ENCODE measurements at places on chromosomes 11 and 22.

- no peak for DNase-seq
Observed at GRCh38 chr11:45051621-45052020, 94.8 kb upstream of the PRDM11 start.

GRCh38 chr22:38781033-38781432 lies 12.9 kb downstream of the DNAL4 start:
- no peak for DNase-seq

DNA sequence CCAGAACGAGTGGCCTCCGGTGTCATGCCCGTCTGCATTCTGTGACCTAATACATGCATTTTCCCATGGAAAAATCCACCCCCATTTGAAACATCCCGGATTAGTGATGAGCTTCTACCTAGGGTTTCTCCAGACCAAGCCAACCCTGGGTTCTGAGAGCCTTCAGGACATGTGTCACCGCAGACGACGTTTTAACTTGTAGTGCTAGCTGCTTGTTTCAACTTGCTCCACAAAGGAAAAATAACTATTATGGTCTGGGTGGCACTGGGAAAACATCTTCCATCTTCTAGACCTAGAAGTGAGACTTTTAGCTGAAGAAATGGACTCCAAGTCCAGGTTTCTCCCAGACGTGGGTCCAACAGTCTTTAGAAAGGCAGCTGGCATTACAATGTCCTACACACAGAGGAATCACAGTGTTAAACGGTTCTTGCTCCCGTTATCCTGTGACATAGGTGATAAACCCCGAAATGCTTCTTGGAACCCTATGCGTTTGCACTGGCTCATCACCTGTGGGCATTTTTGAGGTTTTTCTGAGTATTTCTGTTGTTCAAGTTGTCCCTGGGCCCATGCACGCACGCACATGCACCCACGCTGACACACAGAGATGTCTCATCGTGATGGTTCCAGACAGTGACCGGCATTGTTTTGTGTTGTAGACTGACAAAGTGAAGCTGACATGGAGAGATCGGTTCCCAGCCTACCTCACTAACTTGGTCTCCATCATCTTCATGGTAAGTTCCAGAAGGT lies 46.6 kb upstream of the FADD start:
- DNase-seq: no peak

DNA sequence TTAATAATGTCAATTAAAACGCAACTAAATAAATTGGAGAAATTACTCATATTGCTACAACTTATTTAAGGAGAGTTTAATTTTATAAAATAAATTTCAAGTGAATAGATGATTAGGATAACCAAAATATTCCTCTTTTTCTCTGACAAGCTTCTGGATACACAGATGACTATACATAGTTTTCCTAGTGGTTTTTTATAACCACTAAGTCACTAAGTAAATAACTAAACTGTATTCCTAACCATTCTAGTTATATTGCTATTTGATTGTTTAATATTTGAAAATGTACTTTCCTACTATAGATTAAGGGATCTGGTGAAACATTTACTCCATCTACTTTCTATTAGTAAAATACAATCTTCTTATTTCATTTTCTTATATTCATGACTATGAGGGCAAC lies 4.7 kb upstream of the ANGPTL5 start:
- no peak for DNase-seq

- DNase-seq: no peak
Observed at GRCh38 chr22:26981111-26981510, 323.7 kb downstream of the MIAT start.

DNA sequence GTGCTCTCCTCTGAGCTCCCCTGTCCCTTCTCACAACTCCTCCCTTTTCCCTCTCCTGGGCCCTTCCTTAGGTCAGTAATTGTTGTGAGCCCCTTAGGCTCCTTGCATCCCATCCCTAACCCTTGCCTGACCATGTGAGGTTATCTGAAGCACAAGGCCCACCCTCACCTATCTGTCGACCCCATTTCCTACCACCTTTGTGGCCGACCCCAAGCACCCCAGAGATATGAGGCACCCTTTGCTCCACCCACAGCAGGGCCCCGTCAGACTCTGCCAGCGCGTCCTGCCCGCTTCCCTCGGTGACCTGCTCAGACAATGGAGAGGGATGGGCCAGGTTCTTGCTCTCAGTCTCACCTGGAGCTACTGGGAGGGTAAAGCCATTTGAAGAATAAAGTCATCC lies 1.3 kb downstream of the GNG3 start:
- no peak for DNase-seq

GRCh38 chr11:132123449-132123848 lies 753.0 kb downstream of the NTM start:
- no peak for DNase-seq

- DNase-seq: no peak
Observed at GRCh38 chr22:47678636-47679287, 916.3 kb downstream of the TBC1D22A start.

GRCh38 chr11:45967506-45967905 lies 45.0 kb downstream of the LARGE2 start:
- no peak for DNase-seq

- no peak for DNase-seq
Observed at GRCh38 chr22:44329179-44329796, 16.5 kb upstream of the SHISAL1 start.

DNA sequence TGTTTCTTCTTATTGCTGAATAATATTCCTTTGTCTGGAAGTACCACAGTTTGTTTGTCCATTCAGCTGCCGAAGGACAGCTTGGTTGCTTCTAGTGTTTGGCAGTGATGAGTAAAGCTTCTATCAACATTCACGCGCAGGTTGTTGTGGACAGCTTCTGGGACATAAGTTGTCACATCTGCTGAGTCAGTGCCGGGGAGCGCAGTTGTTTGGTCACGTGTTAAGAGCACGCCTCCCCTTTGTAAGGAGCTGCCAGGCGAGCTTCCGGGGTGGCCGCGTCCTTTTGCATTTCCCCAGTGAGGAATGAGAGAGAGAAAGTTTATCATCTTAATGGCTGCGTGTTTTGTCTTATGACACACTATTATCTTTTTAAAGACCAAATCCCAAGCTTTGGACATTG lies 30.3 kb downstream of the SAMM50 start:
- no peak for DNase-seq

DNA sequence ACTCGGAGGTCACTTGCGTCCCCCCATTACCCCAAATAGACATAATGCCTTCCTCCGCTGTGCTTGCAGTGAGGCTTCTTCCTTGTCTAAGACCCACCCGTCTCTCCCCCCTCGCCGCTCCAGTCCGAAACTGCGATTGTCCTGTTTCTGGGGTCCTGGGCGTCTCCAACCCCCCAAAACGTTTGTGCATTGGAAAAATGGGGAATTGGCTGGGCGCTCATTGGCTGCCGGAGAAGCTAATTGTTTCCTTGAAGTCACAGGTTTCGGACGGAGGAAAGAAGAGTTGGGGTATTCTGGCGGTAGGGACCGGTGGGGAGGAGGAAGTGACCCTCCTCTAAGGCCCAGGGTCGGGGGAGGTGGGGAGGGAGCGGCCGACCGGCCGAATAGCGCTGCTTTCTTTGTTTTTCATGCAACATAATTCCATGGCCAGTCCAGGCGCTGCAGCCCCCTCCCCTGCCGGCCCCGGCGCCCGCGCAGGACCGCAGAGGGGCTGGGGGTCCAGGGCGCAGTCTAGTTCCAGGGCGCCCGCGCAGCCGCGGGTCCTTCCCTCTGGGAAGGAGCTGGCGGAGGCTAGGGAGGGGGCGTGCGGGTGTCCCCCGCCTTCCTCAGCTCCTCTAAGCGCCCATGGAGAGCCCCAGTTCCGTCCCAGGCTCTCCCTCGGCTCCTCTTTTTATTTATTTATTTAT lies 12.7 kb upstream of the CPT1A start:
- DNase-seq: no peak

GRCh38 chr11:57778318-57779037 lies 16.9 kb downstream of the CTNND1 start:
- DNase-seq: no peak

DNA sequence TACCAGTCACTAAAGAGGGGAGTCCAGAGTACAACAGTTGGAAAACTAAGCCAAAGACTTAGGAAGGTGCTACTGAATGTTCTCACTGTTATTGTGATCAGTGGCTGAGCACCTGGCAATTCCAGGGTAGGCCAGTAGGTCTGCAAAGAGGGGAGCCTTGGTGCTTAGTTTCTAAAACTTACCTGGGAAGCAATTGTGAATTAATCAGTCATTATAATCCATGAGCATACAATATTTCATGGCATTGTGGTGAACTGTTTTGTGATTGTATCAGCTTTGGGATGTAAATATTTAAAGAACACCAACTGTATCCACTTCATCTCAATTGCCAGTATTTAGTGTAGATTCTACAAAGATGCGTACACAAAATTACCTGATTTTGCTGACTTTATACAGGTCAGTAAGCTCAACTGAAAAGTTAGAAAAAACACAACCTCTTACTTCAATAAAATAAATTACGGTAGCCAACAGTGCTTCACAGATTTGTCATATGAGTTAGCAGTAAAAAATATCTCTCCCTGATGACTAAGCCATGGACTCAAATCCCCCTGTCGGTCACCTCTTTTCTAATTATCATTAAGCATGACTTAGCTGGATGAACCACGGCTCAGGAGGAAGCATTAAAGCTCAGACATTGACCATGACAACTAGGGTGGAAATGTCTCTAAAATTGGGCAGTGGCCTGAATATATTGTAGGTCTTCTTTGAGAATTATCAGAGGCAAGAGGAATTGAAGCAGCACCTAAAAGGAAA lies 30.8 kb upstream of the SORL1 start:
- no peak for DNase-seq

DNA sequence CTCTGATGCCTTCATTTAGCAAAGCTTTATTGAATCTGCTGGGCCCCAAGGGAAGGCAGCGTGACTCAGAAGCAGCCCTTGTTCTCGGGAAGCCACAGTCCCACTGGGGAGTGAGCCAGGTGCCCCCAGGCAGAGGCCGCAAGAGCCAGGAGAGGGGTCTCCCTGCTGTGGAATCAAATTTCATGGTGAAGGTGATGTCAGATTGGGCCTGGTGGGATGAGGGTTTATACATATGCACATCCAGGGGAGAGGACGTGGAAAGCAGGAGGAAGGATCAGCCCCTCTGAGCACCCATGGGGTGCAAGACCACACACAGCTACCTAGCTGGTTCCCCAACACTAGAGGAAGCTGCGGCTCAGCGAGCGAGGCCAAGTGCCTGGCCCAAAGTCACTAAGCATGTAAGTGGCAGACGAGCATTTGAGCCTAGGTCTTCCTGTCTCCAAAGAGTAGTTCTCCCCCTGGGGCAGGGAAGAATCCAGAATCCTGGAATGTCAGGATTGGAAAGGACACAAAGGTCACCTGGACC lies 2.0 kb downstream of the SYNGR1 start:
- no peak for DNase-seq

DNA sequence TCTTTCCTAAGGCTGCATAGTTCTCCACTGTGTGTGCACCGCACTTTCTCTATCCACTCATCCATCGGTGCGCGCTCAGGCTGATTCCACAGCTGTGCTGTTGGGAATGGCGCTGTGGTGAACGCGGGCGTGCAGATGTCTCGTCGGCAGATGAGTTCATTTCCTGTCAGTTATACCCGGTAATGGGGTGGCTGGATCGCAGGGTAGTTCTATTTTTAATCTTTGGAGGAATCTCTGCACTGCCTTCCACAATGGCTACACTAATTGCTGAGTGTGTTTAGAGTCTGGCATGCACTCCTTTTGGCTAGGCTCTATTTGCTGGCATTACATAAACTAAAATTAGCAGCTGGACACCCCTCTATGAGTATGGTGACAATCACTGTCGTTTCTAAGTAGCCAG lies 27.9 kb upstream of the KRTAP5-7 start:
- no peak for DNase-seq

- DNase-seq: no peak
Observed at GRCh38 chr11:104443387-104443786, 279.4 kb upstream of the PDGFD start.

DNA sequence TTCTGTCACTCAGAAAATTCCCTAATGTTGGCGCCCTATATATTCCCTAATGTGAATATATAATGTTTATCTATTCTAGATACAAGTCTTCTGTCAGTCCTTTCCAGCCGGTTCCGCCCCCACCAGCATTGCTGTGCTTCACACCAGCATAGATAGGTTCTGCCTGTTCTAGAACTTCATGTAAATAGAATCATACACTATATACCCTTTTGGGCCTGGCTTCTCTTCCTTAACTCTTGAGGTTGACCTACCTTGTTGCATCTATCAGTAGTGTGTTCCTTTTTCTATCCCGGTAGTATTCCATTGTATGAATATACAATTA lies 34.6 kb downstream of the OTOG start:
- no peak for DNase-seq

Measured in central memory CD8-positive, alpha-beta T cell (primary cell).